ENCODE measurements at places on chromosomes 7 and 10.

- no peak for DNase-seq
Observed at GRCh38 chr7:127635659-127636285, 16.2 kb upstream of the SND1 start.

DNA sequence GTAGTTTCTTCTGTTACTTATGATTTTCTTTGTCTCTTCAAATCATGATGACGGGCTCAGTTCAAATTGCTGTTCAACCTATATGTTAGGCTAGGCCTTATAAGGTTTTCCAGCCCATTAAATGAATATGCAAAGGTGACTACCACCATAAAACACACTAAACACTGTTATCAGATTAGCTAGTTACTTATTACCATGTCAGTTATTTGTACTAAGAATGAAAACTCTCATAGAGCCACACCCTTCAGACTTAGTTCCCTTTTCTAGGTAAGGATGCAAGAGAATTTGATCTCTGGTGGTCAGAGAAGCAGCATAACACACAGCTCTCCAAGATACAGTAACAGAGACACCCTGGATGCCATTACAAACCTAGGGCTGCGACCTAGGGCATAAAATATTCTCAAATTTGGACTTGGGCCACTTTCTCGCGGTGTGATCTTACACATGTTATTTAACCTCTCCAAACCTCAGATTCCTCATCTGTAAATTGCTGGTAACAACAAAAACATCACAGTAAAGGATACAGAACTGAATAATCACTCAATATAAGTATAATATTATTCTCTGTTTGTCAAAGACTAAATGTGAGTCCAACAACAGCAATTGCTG is 35.6 kb downstream of the ANKMY2 start:
- DNase-seq = no peak

GRCh38 chr10:105800641-105801040 is 1159.6 kb downstream of the SORCS3 start:
- no peak for DNase-seq

- DNase-seq = no peak
Observed at GRCh38 chr10:50508315-50509051, 115.3 kb downstream of the SGMS1 start.

DNA sequence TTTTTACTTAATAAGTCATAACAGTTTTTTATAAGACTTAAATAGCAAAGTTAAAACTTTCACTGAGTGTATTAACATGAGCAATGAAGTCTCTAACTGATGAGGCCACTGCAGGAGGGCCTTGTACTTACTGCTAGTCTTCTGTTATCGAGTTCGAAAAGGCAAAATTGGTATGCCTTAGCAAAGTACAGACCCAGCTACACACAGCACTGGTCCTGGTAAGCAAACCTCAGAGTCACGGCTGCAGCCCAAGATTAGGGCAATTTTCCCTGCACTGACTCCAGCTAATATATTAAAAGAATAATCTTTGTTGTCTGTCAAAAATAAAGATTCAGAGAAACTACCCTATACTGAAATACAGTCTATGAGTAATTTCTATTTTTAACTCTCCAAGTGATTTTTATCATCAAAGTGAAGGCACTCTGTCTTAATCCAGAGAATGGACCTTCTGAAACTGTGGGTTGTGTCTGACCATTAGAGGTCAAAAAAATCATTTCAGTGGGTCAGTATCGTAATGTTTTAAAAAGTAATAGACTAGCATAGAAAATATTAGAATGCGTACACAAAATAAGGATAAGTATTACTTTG is 85.7 kb downstream of the HBP1 start:
- no peak for DNase-seq

DNA sequence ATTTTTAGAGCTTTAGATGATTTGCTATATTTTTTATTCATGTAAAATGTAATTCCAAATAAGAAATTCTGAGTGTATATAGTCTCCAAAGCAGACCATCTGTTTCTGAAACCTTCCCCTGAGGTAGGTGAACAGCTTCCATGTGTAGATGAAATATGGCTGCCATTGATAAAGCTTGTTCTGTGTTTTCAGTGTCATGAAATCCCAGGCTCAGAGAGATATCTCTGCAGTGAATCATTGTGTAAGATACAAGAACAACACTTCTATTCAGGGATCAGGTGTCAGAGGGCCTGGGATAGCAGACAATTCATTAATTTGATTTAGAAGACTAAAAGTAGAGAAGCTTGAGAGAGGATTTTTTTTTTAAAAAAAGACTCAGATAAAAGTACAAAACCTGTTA is 29.1 kb downstream of the ACTA2 start:
- DNase-seq = no peak

DNA sequence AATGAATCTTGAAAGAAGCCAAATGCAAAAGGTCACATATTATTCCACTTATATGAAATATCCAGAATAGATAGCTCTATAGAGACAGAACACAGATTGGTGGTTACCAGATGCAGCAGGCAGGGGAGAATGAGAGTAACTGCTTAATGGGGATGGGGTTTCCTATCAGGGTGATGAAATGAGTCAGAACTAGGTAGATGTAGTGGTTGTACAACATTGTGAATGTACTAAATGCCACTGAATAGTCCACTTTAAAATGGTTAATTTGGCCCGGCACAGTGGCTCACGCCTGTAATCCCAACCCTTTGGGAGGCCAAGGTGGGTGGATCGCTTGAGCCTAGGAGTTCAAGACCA is 9.4 kb upstream of the SLC25A28 start:
- no peak for DNase-seq

DNA sequence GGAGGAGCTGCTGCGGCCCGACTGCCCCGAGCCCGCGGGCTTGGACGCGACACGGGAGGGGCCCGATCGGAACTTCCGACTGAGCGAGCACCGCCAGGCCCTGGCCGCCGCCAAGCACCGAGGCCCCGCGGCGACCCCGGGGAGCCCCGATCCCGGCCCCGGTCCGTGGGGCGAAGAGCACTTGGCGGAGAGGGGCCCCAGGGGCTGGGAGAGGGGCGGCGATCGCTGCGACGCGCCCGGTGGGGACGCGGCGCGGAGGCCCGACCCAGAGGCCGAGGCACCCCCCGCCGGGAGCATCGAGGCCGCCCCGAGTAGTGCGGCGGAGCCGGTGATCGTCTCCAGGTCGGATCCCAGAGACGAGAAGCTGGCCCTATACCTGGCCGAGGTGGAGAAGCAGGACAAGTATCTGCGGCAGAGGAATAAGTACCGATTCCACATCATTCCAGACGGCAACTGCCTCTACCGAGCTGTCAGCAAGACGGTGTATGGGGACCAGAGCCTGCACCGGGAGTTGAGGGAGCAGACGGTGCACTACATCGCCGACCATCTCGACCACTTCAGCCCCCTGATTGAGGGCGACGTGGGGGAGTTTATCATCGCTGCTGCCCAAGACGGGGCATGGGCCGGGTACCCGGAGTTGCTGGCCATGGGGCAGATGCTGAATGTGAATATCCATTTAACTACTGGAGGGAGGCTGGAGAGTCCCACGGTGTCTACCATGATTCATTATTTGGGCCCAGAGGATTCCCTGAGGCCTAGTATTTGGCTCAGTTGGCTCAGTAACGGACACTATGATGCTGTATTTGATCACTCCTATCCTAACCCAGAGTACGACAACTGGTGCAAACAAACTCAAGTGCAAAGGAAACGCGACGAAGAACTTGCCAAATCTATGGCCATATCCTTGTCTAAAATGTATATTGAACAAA is 1.4 kb downstream of the OTUD1 start:
- no peak for DNase-seq

DNA sequence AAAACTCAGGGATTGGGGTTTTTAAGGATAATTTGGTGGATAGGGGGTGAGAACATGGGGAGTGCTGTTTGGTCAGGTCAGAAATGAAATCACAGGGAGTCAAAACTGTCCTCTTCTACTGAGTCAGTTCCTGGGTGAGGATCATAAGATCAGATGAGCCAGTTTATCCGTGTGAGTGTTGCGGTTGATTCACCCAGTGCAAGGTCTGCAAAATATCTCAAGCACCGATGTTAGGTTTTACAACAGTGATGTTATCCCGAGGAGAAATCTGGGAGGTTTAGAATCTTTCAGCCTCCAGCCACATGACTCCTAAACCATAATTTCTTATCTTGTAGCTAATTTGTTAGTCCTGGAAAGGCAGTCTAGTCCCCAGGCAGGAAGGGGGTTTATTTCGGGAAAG is 31.7 kb upstream of the AGR2 start:
- no peak for DNase-seq

- DNase-seq = no peak
Observed at GRCh38 chr10:132423966-132424861, 27.2 kb downstream of the PWWP2B start.

- no peak for DNase-seq
Observed at GRCh38 chr7:106050746-106051117, 61.4 kb downstream of the SYPL1 start.

DNA sequence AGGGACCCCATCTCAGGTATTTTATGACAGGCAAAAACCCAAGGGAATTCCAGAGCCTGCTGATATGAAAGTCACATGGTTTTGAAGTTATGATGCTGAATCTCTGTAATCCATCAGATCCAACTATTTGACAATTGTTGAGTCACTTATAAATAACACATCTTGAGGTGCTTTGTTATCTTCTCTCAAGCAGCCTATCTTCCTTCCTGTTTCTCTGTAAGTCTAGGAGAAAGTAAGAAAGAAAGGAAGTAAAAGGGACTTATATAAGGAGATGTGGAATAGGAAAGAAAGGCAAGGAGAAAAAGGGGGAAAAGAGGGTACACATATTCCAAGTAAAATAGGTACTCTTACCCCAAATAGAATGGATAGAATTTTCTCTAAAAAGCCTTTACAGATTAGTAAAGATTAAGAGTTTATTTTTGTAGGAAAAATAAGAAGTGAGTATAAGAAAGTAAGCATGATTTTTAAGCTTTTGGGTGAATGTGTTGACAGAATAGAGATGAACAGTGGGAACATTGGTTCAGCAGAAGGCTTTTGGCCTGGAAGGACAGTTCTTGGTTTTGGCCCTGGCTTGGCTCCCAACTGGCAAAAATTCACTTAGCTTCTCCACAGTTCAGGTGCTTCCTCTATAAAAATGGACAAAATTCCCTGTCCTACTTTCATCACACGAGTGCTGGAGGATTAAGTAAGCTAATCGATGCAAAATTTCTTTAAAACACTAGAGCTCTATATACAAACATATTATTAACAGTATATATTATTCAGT is 39.6 kb upstream of the ANK3 start:
- no peak for DNase-seq

DNA sequence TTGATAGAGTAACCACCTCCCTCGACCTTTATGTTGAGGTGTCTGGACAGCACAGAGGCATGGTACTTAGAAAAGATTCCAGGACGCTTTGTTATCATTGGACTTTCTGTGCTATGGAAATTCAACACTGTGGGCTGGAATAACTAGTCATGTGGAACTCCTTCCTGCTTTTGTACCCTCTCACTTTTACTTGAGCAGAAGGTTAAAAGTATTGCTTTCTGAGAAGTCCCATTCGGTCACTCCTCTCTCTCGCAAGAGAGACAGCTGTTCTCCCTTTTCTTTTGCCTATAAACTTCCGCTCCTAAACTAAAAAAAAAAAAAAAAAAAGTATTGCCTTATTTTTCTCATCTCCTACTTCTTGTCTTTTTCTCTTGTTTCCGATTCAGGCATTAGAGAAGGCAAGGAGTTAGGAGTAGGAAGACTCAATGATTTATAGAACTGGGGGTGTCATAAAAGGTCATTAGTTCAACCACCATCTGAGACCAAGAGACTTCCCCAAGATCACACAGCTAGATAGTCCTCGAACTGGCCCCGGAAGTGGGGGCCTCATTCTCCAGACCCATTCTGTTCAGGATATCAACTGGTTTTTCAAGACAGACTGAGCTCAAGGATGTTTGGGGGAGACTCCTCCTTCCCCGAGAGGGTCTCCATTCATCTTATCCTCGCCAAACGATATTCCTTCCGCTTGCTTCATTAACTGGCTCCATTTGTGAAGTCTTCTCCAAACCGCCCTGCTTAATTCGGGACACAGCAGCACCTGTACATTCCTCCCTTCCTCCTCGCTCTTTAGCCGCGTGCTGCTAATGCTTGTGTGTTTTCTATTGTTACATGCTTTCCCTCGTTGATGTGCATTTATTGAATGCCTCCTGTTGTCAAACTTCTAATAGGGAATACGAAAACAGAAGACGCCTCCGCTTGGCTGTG is 995 bp upstream of the INPP5F start:
- DNase-seq = no peak

GRCh38 chr10:91590904-91591796 is 41.7 kb downstream of the PPP1R3C start:
- no peak for DNase-seq

- no peak for DNase-seq
Observed at GRCh38 chr7:45992826-45993225, 71.8 kb upstream of the IGFBP3 start.

DNA sequence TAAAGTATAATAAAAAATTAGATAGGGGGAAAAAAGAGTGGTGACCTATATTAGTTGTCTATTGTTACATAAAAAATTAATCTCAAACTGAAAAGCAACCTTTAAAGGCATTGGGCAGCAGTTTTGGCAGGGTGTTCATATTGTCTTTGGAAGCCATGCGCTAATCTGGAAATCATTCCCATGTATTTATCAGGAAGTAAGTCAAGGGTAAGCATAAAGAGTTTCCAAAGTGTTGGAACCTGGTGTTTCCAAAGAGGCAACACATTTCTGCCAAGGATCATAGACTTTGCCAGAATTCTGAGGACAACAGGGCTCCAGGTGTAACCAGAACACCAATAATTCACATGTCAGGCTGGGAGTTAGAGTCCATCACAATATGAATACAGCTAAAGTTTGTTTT is 55.7 kb upstream of the EGFR start:
- no peak for DNase-seq

- DNase-seq = no peak
Observed at GRCh38 chr10:99364125-99364524, 35.0 kb downstream of the CNNM1 start.

- DNase-seq = no peak
Observed at GRCh38 chr10:11320809-11321520, 290.5 kb downstream of the USP6NL start.

GRCh38 chr7:123635551-123636359 is 19.9 kb upstream of the LMOD2 start:
- no peak for DNase-seq

- DNase-seq = no peak
Observed at GRCh38 chr7:40439686-40440085, 304.9 kb downstream of the SUGCT start.

- DNase-seq = no peak
Observed at GRCh38 chr7:155741805-155742204, 70.5 kb downstream of the SHH start.

- DNase-seq = no peak
Observed at GRCh38 chr7:106848851-106849442, 16.1 kb upstream of the PIK3CG start.

GRCh38 chr7:152145853-152146466 is 120.5 kb downstream of the GALNT11 start:
- DNase-seq = no peak

GRCh38 chr10:124946945-124947344 is 5.0 kb downstream of the ZRANB1 start:
- DNase-seq = no peak

- no peak for DNase-seq
Observed at GRCh38 chr7:87543623-87544022, 57.1 kb downstream of the ABCB1 start.
